HepG2 (cell line): ENCODE measurements at places on chromosomes 2 and 18. TPM values are rescaled to one million over a fixed set of nuclear protein-coding genes. Genes with fewer than 3 reads are reported as not detected.

The EIF2AK2 gene
- 26.1 and 42.8 TPM in 2 replicates for total RNA-seq

- H3K27ac ChIP-seq, result no peak overlapping the region
- H3K27me3 ChIP-seq, result peaks cover 17% of the 10 kb centered on the region; the same call in 2 of the 3 replicates
- no peak for DNase-seq
- no peaks in the 10 kb centered on the region for H3K36me3 ChIP-seq
Observed at GRCh38 chr2:162184359-162184758, 32.3 kb upstream of the GCG start.

The CCDC68 gene
- total RNA-seq, result 4.6 and 4.9 TPM in 2 replicates

- peaks cover 14% of the 10 kb centered on the region for H3K4me1 ChIP-seq
- H3K4me3 ChIP-seq, result no peak overlapping the region
- no peaks in the 10 kb centered on the region for H3K27me3 ChIP-seq
- H3K36me3 ChIP-seq, result peaks cover 7% of the 10 kb centered on the region
- no peak for DNase-seq
Observed at GRCh38 chr2:55604027-55604565, 13.3 kb downstream of the PPP4R3B start.

The MC2R gene
- total RNA-seq, result not detected in 2 replicates

DNA sequence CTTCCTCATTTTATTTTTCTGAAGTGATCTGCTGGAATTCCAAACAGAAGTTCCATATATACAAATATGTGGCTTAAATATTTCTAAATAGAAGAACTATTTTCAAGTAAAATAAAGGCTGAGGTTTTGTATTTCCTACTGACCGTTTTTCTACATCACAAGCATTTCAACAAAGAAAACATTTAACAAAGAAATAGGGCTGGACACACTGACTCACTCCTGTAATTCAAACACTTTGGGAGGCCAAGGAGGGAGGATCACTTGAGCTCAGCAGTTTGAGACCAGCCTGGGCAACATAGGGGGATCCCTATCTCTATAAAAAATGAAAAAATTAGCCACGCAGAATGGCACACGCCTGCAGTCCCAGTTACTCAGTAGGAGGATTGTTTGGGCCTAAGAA, 44.6 kb downstream of the TANK start:
- H3K4me3 ChIP-seq, result no peak overlapping the region
- no peaks in the 10 kb centered on the region for H3K4me1 ChIP-seq
- DNase-seq, result no peak

DNA sequence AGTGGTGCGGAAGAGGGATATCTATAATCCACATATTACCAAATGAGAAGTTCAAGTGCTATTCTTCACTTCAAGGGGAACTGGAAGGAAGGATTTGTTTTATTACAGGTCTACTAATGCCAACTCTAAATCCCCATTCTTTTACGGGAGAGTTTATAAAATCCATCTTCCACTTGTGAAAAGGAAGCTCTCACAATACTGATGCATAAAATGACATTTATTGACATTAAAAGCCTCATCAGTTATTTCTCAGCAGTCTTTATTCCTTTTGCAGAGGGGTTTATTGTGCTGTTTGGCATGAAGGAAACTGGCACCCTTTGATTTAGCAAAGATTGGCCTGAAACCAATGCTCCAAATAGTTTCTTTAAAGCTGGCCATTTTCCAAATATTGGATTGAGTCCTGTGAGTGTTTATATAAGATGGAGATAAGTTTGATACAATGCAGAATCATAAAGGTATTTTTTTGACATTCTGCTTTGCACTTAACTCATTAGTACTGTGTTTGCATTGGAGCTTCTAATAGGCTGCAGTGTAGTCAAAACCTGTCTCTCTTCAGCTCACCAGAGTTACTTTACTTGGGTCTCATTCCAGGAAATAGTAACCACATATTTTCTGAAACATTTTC, 26.6 kb downstream of the LRP1B start:
- no peaks in the 10 kb centered on the region for H3K36me3 ChIP-seq
- no peaks in the 10 kb centered on the region for H3K27me3 ChIP-seq
- no peak overlapping the region for H3K27ac ChIP-seq
- no peak overlapping the region for H3K4me3 ChIP-seq

DNA sequence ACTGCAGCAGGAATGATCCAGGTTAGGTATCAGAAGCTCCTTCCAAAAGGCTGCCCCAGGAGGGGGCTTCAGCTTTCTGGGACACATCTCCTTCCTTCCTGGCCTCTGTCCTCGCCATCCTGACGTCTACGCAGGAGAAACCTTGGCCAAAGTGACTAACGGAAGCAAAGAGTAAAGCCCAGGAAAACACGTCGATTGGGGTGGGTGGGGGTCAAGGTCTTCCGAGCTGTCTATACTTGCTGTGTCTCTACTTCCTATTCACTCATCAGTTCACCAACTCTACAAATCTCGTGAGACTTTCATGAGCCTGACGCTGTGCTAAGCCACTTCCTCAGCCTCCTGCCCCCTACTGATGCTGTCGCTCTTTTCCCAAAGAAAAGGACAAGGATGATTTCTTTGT, 212.6 kb downstream of the TNS1 start:
- H3K4me3 ChIP-seq, result peak overlapping the region; percentile 44
- peaks cover 86% of the 10 kb centered on the region for H3K4me1 ChIP-seq
- DNase-seq, result peak; percentile 86
- H3K27me3 ChIP-seq, result no peaks in the 10 kb centered on the region
- no peaks in the 10 kb centered on the region for H3K36me3 ChIP-seq

The TLX2 gene
- 0.20 TPM in 1 of 2 replicates, not detected in the other for total RNA-seq
